ENCODE measurements at places on chromosomes 12 and 14.

GRCh38 chr14:34087571-34087970 lies 136.7 kb upstream of the EGLN3 start:
- DNase-seq, result no peak

DNA sequence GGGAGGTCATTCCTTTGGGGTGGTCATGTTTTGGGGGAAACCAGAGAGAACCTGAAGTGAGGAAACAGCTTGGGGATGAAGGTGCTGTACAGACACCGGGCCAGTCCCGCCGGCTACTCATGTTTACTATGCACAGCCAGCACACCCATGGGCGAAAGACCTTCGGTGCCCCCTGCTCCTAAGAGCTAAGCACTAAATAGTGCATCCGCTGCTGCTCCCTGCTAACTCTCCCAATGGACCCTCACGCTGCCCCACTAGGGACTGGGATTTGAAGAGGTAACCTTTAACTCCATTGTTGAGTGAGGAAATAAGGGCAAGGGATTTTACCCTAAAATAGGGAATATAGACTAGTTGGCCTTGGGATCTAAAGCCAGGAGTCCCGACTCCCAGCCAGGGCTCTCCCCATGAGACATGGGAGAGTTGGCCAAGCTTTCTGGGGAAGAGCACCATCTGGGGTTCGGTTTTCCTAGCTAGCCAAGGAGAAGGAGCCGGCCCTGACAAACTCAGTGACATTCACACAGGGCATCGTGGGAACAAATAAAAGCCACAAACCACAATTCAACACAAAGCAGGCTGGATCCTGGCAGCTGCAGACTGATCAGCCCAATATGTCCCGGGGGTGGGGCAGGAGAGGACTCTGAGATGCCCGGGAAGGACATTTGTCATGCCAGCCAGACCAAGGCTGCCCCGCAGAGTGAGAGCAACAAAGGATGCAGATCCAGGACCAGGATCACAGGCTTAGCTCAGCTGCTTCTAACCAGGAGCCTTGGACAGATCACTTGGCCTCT lies 91.7 kb downstream of the SINHCAF start:
- DNase-seq, result no peak

- no peak for DNase-seq
Measured at GRCh38 chr12:116771651-116772050, 33.5 kb downstream of the RNFT2 start.

- no peak for DNase-seq
Measured at GRCh38 chr14:67435603-67436002, 23.6 kb upstream of the PLEK2 start.

GRCh38 chr12:614411-614970 lies 48.8 kb downstream of the NINJ2 start:
- DNase-seq, result no peak

- no peak for DNase-seq
Measured at GRCh38 chr14:90308561-90308960, 23.2 kb downstream of the NRDE2 start.

Measured in T-helper 2 cell treated with Interferon-gamma antibody and Interleukin-4, amounts not matched to agents 5 μg/mL and 100 μg/mL, for 36 hours (primary cell).